Activated naive CD4-positive, alpha-beta T cell treated with anti-CD3 and anti-CD28 coated beads for 36 hours (primary cell): ENCODE measurements at places on chromosomes 5 and 9. TPM values are rescaled to one million over a fixed set of nuclear protein-coding genes. Genes with fewer than 3 reads are reported as not detected.

The ATG10 gene
- total RNA-seq, result 7.2 TPM

The CARTPT gene
- not detected for total RNA-seq

The CDO1 gene
- total RNA-seq, result 0.57 TPM

The SNX2 gene
- 48.0 TPM for total RNA-seq

DNA sequence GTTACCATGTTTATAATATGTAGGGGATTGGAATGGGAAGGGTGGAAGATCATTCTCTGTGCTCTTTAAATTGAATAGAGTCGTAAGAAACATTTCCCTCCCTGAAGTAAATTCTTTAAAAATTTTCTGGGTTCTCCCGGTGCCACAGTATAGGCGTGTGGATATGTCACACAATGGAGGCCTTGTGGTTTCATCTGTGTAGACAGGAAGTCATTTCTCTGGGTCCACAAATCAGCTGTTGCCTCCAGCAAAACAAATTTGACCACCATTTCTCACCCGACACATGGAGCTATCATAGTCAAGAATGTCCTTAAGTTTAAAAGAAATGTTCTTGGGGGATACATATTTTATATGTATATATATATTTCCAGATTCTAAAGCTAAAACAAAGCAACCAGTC, 17.4 kb downstream of the CEP78 start:
- H3K4me1 ChIP-seq, result no peaks in the 10 kb centered on the region
- H3K27me3 ChIP-seq, result no peaks in the 10 kb centered on the region
- no peak overlapping the region for H3K27ac ChIP-seq
- peaks cover 19% of the 10 kb centered on the region for H3K36me3 ChIP-seq
- DNase-seq, result no peak
- H3K4me3 ChIP-seq, result no peak overlapping the region

- no peak overlapping the region for H3K4me3 ChIP-seq
- H3K36me3 ChIP-seq, result peaks cover 30% of the 10 kb centered on the region
- no peaks in the 10 kb centered on the region for H3K27me3 ChIP-seq
These were observed 59.2 kb downstream of the OTULIN start for GRCh38 chr5:14723701-14724132.

GRCh38 chr5:113824307-113824706, 310.8 kb downstream of the YTHDC2 start:
- DNase-seq, result no peak
- H3K4me1 ChIP-seq, result no peaks in the 10 kb centered on the region
- H3K36me3 ChIP-seq, result no peaks in the 10 kb centered on the region
- H3K4me3 ChIP-seq, result no peak overlapping the region
- H3K27me3 ChIP-seq, result no peaks in the 10 kb centered on the region

GRCh38 chr5:142857405-142857804, 87.2 kb downstream of the ARHGAP26 start:
- H3K27ac ChIP-seq, result no peak overlapping the region
- H3K4me1 ChIP-seq, result peaks cover 5% of the 10 kb centered on the region
- H3K4me3 ChIP-seq, result no peak overlapping the region
- H3K36me3 ChIP-seq, result no peaks in the 10 kb centered on the region

DNA sequence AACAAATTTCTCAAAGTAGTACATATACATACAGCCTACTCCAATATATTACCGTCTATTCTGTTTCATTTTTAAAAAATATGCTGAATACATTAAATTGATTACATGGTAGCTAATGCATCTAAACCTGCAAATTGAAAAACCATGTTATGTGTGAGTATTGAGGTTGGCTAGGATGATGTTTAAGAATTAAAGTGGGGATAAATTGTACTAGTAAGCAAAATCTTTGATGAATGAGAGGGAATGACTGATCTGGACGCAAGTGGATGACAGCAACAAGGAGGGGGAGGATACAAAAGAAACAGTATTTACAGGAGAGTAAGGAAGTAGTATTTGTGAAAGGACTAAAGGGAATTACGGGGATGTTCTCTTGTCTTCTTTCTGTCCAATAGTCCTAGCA, 37.4 kb downstream of the RAD50 start:
- DNase-seq, result no peak
- H3K27me3 ChIP-seq, result no peaks in the 10 kb centered on the region
- H3K4me1 ChIP-seq, result no peaks in the 10 kb centered on the region
- peaks cover 41% of the 10 kb centered on the region for H3K36me3 ChIP-seq
- H3K4me3 ChIP-seq, result no peak overlapping the region

DNA sequence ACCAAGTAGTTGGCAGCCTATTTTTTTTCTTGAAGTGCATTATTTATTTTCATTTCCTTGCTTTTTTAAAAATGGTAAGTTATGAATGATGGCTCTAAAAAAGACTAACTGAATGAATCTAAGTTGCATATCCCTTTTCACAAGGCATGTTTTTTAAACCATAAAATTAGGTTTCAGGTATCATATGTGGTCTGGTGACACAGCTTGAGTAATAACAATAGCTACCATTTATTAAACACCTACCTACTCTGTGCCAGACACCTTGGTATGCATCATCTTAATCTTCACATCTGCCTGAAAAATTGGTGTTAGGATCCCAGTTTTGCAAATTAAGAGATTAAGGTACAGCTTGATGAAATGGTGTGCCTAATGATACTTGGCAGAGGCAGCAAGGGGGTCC, 4.3 kb upstream of the GABBR2 start:
- H3K36me3 ChIP-seq, result no peaks in the 10 kb centered on the region
- H3K27me3 ChIP-seq, result peaks cover 30% of the 10 kb centered on the region
- H3K27ac ChIP-seq, result no peak overlapping the region
- H3K4me3 ChIP-seq, result no peak overlapping the region
- no peak for DNase-seq
- no peaks in the 10 kb centered on the region for H3K4me1 ChIP-seq
